ENCODE measurements at places on chromosomes 6 and 20.

- DNase-seq = no peak
These were observed 972 bp upstream of the PHF3 start for GRCh38 chr6:63634630-63635029.

DNA sequence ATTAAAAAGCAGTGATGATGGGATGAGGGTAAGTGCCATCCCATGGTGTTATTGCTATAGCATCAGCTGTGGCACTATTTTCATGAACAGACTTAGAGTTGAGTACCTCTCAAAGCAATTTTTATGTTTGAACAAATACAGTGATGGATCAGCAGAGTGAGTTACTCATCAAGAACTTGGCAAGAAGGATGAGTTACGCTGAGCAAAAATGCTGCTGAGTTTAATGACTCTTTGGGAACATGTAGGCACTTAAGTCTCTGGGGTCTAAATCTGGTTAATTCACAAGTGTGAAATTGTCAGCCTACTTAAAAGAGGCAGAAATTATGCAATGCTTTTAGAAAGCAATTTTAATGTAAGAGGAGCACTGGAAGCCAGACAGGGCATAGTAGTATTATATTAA is 78.5 kb upstream of the AHI1 start:
- no peak for DNase-seq

DNA sequence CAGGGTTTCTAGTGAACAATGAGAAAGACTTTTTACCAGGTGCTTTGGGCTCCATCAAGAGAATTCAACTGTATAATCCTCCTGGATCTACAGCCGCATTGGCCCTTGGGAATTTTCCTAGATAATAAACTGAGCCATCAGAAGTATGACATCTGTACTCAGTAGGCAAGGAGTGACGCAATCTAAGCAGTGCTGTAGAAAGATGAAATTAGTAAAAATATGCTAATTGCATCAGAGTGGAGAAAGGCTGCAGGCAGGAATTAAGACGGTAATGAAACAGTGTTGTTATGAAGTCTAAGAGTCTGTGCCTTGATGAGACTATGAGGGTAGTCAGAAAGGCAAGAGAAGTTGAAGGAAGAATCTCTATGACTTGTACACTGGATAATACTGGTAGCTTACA is 507.9 kb upstream of the SOX4 start:
- no peak for DNase-seq

GRCh38 chr20:33177866-33178265 is 9.9 kb downstream of the BPIFA2 start:
- no peak for DNase-seq

- DNase-seq = no peak
These were observed 668 bp downstream of the PKIB start for GRCh38 chr6:122610690-122611455.

- DNase-seq = no peak
These were observed 511.3 kb downstream of the PHF3 start for GRCh38 chr6:64146876-64147275.

GRCh38 chr6:132471787-132472186 is 41.1 kb downstream of the STX7 start:
- no peak for DNase-seq

- DNase-seq = no peak
These were observed 1.3 kb downstream of the SEC63 start for GRCh38 chr6:107956586-107957307.

DNA sequence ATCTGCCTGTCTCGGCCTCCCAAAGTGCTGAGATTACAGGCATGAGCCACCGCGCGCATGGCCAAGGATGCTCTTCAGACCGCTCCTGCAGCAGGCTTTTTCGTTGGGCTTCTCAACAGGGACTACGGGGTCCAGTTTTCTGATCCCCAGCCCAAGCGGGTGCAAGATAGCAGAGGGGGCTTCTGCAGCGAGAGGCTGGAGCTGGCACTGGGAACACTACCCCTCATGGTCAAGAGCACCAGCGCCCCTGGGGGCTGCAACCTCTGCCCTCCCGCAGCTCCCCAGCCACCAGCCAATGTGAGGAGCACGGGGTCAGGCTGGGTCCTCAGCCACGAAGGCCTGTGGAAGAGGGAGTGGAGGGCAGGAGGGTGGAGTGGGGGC is 6.0 kb downstream of the CTSZ start:
- DNase-seq = no peak

GRCh38 chr6:68087399-68088133 is 547.5 kb upstream of the ADGRB3 start:
- no peak for DNase-seq

DNA sequence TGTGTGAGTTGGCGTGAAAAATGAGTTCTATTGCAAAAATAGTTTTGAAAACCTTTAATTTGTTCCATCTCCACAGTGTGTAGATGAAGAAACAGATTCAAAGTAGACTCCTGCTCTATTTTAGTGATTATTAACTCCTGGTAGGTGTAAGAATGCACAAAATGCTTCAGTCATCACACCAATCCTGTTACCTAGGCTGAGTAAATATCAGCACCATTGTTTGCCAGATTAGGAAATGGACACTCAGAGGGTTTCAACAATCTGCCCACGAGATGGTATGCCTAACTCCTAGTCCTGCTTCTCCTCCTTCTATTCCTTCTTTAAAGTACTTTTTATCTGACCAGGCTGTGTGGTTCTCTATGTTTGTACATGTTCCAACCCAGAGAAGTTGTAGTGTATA is 108.9 kb upstream of the AHI1 start:
- DNase-seq = no peak

DNA sequence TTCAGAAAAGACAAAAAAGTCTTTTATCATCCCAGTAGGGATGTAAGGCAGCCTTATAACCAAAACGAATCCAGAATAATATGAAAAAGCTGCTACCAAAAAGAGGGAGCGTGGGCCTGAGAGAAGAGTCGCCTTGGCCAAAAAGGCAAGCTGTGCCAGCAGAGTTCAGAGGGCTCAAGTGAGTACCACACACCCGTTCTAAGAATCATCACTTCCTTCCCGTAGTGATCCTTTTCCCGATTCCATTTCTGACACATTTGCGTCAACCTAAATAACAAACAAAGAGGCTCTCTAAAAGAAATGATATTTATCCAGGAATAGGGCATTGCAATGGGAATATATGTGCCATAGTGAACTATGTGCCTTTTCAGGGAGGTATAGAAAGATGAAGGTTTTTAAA is 3.8 kb upstream of the TMEM181 start:
- DNase-seq = no peak

DNA sequence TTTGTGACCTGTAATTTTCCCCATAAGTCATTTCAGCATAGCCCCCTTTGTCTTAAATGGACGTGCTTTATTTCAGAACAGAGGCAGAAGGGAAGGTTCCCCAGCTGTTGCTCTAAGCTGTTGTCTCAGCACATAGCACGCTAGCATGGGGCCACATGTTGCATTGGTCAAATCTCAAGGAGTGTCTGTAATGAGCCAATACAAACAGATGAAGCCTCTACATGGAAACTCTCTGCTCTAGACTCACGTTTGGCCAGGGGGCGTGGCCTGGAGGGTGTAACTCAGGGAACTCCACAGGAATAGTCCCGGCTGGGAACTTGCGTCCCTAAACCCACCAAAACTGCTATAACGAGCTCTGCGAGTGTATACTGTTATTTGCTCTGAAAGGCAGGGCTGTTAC is 35.2 kb upstream of the SLC22A2 start:
- DNase-seq = no peak

DNA sequence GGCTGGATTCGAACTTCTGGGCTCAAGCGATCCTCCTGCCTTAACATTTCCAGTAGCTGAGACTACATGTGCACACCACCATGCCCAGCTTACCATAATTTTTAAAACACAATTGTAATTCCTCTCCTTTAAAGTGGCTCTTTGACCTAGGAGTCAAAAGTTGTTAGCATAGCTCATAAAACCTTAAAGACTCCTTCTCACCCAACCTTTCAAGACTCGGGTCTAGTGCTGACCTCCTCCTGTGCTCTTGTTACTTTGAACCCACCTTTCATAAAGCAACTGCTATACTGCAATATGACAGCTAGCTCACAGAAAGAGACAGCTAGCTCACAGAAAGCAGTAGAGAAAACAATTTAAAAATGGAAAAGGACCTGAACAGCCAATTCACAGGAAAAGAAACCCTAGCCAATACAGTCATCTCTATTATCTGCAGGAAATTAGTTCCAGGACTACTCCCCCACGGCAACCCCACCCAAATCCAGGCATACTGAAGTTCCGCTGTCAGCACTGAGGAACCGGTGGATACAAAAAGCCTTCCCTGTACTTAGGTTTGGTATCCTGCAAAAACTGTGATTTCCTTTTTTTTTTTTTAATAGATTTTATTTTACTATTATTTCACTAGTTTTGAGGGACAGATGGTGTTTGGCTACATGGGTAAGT is 20.3 kb downstream of the SSR1 start:
- no peak for DNase-seq

DNA sequence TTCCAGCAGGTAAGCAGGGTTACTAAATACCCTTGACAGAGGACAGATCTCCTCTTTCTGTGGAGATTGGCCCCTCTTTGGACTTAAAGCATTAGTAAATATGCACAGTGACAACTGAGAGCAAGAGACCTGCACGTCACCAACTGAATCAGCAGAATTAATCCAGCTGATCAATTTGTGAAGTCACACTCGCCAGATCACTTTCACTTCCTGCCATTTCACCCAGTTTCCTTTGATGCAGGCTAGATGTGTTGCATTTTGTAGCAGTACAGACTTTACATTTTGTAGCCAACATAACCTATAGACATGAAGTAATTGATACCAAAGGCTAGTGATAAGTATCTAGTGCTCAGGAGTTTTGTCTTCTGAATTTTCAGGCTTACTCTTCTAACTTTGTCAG is 11.9 kb downstream of the SYNE1 start:
- no peak for DNase-seq

- DNase-seq = no peak
These were observed 124.9 kb downstream of the KLHL32 start for GRCh38 chr6:97049253-97050011.

- no peak for DNase-seq
These were observed 150.8 kb upstream of the TMEM170B start for GRCh38 chr6:11386726-11387125.

- DNase-seq = no peak
These were observed 15.4 kb downstream of the FOXC1 start for GRCh38 chr6:1624851-1625781.

- DNase-seq = no peak
These were observed 3.3 kb downstream of the TAB2 start for GRCh38 chr6:149320796-149321195.

DNA sequence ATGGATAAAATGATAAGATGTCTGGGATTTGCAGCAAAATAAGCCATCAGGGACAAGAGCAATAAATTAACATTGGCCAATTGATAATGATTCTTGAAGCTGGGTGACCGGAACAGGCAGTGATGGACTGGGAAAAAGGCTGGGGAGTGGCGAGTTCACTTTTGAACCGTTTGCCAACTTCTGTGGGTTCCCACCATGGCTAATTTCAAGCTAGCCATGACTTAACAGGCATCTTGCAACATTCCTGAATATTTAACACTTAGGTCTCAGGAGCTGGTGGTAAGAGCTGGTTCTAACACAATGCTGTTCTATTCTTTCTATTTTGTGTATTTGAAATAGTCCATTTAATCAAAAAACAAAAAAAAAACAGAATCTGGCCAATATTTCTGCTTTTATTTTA is 37.6 kb upstream of the CD83 start:
- DNase-seq = no peak

DNA sequence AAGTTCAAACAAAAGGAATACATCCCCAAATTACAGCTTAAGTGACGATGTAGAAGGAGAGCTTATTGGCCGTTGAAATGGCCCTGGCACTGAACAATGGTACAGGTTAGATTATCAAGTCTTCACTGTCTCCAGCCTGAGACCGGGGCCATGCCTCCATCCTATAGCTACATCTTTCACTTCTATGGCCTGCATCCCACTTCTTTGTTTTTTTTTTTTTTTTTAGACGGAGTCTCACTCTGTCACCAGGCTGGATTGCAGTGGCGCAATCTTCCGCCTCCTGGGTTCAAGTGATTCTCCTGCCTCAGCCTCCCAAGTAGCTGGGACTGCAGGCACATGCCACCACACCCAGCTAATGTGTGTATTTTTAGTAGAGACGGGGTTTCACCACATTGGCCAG is 464.6 kb downstream of the CDH26 start:
- no peak for DNase-seq

DNA sequence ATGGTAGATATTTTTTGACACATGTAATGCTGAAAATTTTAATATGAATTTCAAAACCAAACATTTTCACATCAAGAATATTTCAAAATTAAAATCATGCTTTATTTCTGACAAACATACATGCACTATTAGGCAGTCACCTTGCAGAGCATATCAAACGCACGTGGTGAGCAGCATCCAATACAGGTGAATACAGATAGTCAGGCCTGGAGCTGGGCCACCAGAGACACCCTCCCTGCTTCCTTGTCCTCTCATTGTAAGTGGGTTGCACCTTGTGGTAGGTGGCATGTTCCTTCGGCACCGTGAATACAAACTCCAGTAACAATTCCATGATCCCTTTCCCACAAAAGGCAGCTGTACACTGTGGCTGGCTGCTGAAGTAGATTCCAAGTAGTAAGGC is 8.9 kb downstream of the REV3L start:
- DNase-seq = no peak
